Panc1 (cell line): ENCODE measurements at places on chromosomes 5 and 9. TPM values are rescaled to one million over a fixed set of nuclear protein-coding genes. Genes with fewer than 3 reads are reported as not detected.

GRCh38 chr9:38445154-38446043 lies 21.1 kb upstream of the IGFBPL1 start:
- no peak for DNase-seq

DNA sequence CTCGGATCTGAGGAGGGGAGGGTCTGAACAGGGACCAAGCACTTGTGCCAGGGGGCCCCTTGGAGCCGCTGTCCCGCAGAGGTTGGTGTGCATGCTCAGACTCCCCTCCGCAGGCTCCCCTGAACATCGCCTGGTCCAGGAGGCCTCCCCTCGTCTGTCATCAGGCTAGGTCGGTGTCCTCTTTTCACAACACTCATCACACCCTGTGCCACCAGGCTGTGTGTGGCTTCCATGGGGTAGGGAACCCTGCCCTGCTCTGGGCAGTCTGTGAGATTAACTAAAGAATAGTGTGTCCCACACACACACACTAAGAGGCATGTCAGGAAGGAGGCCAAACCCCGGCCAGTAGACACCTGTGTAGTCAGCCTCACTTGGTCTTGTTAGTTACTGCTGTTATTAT lies 119.3 kb downstream of the C5orf15 start:
- no peak for DNase-seq

DNA sequence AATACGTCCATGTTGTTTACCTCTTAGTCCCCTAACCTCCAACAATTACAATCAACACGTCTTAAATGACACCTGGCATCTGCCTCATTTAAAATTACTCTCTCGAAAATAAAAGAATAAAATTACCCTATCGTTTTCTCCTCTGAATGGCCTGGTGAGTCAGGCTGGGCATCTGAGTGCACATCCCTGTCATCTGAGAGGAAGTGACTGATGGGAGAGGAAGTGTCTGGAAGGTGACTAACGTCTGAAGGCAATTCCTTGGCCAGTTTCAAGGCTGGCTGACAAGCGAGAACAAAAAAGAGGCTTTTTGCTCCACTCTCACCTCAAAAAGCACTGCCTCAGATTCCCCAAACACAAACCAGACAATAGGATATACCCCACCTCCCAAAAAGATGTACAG lies 57.7 kb downstream of the MAPKAP1 start:
- DNase-seq: no peak

DNA sequence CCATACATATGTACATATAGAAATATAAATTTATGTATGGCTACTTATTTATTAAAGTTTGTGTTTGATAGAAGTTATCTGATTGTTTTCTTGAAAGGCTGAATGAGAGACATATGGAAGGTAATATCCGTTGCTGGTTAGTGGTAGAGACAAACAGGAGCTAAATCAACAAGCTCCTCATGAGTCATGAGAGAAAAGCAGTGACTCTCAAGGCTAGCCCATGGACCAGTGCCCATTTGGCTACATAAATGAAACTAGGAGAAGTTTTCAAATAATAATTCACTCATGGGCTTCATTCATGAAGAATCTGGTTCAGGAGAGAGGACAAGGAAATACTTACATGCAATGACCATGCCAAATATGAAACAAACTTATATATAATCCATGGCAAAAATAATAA lies 504.5 kb upstream of the ITGA1 start:
- no peak for DNase-seq

DNA sequence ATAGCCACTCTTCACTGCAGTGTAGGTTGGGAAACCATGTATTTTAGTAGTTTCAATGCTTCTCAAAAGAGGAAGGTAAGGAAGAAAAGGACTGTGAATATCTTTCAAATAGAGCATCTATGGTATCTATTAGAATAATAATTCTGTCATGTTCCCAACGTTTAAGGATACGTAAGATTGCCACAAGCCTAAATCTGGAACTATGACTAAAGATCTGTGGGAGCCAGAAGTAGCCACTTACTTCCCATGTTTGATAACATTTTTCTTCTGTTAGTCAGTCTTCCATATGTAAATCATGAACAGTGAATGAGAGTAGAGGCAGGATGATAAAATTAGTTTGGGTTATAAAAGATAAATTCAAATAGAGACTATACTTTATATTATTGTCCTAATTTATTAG lies 16.3 kb upstream of the MROH2B start:
- no peak for DNase-seq

DNA sequence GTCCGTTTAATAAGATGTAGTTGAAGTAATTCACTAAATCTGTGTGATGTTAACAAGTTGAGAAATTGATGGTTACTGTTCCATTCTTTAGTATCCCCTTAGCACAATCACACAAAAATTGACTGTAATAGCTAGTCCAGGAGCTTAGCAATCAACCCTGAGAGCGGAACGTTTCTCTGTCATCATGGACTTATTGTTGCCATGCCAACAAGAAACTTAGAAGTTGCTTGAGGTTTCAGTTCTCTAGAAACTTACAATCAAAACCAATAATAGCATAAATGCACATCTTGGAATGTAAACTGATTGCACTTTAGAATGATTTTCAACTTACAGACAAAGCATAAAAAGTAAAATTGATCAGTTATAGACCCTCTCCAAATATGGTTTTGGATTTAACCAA lies 125.4 kb upstream of the ANKH start:
- DNase-seq: no peak

GRCh38 chr5:75668977-75669689 lies 48.1 kb downstream of the POC5 start:
- no peak for DNase-seq

- DNase-seq: no peak
These were observed 131.9 kb upstream of the KLF4 start for GRCh38 chr9:107621436-107621835.

- DNase-seq: no peak
These were observed 28.7 kb upstream of the UBAC1 start for GRCh38 chr9:135989722-135990467.

- no peak for DNase-seq
These were observed 3.2 kb downstream of the IRX2 start for GRCh38 chr5:2748179-2748860.

GRCh38 chr9:114483499-114483898 lies 21.8 kb downstream of the WHRN start:
- DNase-seq: no peak

- DNase-seq: no peak
These were observed 396.5 kb downstream of the MLLT3 start for GRCh38 chr9:20225826-20226225.

GRCh38 chr9:37902131-37902530 lies 1.8 kb downstream of the SLC25A51 start:
- no peak for DNase-seq

DNA sequence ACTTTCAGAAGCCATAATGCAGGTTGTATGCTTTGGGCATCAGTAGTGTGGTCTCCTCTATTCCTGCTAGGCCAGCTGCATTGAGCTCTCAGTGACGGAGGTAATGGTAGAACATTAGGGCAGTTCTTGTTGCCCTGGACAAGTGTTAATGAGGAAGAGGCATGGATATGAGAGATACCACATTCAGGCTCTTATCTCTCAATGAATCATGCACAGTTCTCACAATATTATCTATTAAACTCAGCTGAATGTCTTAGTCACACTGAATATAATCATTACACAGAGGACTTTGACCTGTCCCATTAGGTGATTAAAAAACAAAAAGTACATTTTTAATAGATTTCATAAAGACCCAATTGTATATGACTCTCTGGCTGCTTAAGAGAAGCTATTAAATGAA lies 76.6 kb upstream of the SSBP2 start:
- no peak for DNase-seq

DNA sequence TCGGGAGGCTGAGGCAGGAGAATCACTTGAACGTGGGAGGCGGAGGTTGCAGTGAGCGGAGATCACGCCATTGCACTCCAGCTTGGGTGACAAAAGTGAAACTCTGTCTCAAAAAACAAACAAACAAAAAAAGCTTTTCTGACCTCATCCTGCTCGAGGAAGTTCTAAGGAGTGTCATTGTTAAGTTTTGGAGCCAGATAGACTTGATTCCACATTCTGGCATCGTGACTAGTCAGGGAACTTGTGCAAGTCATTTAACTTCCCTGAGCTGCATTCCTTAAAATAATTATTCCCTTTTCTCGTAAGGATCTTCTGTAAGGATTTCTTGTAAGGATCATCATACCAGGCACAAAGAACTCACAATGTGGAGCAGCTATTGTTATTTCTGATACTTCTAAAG lies 26.2 kb downstream of the SNX24 start:
- DNase-seq: no peak

DNA sequence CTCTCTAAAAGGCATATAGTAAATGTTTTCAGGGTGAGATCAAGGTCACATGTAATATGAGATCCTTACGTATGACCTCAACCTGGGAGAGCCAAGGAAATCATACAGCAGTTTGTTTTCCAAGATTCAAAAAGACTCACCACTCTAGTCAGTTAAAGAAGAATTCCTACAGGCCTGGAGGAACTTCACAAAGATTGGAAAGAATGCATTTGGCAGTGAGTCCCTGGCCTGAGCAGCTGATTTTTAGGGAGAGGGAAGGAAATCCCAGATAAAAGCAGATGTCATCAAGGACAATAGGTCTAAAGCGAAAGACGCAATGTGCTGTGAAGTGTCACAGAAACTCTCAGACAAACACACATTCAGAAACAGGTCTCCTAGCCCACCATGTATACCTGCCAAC lies 424.0 kb upstream of the ZNF462 start:
- no peak for DNase-seq

DNA sequence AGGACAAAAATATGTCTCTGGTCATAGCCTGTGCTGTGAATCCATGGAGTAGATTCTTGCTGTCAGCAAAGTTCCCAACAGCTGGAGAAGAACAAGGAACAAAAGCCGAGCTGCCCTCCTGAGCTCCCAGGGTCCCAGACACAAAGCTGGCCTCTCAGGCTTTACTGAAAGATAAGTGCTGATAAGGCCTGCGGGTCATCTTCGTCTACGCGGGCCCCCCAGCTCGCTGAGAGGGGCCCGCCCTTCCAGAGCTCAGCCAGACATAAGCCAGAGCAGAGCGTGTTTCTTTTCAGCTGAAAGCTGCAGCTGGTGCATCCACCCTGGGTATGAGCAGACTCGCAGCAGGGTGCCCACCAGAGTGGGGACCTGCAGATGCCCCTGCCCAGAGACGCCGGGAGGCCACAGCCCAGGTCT lies 84.7 kb downstream of the HSD17B3 start:
- DNase-seq: no peak

GRCh38 chr9:111095441-111095840 lies 57.2 kb upstream of the LPAR1 start:
- no peak for DNase-seq

DNA sequence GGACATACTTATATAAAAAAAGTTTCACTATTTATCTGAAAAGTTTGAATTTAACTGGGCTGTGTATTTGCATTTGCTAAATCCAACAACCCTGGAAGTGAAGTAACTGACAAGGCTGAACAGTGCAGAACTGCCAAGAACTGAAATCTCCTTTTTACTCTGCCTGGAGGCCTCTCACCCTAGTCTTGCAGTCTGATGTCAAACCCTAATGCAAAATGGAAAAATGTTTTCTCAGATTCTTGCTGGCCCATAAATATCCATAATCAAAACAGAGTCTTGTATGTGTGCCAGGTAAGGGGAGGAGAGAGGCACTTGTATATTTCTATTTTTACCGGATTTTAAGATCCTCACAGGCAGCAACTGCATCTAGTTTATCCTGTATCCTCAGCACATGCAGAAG lies 432.7 kb upstream of the KLF4 start:
- DNase-seq: no peak

DNA sequence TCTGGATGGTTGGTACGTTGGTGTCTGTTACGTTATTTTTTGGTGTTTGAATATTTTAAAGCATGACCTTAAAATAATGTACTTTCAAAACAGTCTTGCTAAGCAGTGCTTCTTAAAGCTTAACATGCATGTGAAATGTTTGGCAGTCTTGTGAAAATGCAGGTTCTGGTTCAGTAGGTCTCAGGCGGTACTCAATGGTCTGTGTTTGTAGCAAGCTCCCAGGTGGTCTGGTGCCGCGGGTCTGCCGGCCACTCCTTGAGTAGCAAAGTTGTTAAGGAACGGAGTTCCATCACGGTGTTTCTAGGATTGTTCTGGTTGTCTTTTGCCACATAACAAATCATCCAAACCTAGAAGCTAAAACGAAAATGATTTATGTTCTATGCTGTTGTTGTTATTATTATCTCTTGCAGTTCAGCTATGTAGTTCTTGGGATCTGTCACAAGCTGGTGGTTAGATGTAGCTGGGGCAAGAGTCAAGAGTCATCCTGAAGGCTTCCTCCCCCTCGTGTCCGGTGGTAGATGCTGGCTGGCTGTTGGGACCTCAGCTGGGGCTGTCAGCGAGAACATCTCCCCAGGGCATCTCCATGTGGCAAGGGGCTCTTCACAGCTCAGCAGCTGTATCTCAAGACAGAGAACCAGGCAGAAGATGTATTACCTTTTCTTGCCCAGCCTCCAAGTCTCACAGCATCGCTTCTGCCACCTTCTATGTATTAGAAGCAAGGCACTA lies 186.8 kb downstream of the PALM2AKAP2 start:
- DNase-seq: no peak

- no peak for DNase-seq
These were observed 6.5 kb upstream of the PTGES start for GRCh38 chr9:129759319-129759718.

DNA sequence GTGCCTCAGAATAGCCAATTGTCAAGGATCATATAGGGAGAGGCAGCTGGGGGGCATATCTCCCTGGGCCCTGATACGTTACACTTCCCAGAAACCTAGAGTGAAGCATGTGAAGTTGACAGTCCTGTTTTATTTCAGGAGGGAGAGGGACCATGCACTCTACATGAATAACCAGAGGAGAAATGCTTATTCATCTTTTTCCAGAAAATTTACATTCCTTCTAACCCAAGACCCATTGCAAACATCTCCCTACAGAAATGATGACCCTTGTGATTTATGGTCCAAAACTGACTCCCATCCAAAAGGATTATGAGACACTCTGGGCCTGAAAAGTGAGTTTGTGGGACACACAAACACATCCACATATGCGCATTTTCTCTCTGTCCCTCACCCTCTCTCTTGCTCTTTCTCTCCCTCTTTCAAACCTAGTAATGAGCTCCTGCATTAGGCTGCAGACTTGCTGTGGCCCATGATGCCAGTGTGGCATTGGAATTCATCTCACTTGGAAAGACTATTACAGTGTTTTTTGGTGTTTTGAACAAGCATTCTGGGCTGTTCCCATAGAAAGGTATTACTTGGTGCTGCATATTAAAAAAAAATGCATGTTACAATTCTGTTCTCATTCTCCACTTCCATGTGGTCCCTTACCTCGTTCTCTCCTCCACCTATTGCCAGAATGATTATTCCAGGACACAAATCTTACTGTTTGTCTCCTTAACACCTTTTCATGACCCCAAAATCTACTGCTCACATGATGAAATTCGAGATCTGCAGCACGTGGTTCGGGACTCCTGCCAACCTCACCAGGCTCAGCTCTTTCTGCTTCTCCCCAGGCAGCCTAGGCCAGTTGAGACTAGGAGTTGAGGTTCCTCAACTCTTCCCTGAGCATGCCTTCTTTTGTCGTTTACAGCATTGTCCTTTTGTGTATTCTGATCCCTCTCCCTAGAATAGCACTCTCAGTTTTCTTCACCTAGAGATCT lies 451.3 kb upstream of the KLF4 start:
- no peak for DNase-seq

Gene KIF20A
- 55.4 TPM for total RNA-seq

Gene LCP2
- total RNA-seq: 0.36 TPM

Gene SLC9A3
- total RNA-seq: 2.0 TPM

Gene TMEM215
- not detected for total RNA-seq

Gene CFAP90
- total RNA-seq: 0.69 TPM

Gene CER1
- total RNA-seq: not detected

Gene SPZ1
- total RNA-seq: not detected

Gene EFNA5
- total RNA-seq: 30.5 TPM

Gene ADAMTSL1
- total RNA-seq: not detected

Gene ADGRD2
- not detected for total RNA-seq

Gene ARSI
- total RNA-seq: 18.6 TPM

Gene GABRB2
- total RNA-seq: not detected

Gene SOHLH1
- total RNA-seq: not detected
